ENCODE measurements at places on chromosomes 2 and 18. TPM values are rescaled to one million over a fixed set of nuclear protein-coding genes. Genes with fewer than 3 reads are reported as not detected.
A peak's percentile ranks its signal among the peaks of the same experiment; 100 is the strongest.

DNA sequence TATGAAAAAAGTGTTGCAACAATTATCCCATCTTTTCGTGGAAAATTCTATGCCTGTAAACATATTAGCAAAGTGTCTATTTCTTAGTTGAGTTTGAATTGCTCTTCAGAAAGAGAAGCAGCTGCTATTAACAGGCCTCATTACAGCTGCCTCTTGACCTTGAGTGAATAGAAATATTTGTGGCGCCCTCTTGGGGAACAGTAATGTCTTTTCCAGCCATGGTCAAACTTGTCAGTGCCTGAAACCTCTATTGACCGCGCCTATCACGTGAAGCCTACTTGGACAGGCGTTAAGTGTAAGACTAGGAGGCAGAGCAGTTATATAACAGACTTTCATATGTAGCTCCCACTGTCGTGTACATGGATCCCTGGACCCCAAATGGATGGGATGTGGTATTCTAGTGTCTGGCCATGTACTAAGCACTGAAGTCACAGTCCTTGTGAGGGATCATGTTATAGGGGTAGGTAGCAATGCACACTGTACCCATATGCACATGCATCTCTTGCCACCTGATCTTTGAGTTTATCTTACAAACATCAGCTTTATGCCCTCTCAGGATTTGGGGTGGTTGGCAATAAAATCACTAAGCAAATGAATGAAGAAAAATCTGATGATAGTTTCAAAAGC, 245.0 kb downstream of the PTGR3 start:
- DNase-seq: peak; percentile 80

DNA sequence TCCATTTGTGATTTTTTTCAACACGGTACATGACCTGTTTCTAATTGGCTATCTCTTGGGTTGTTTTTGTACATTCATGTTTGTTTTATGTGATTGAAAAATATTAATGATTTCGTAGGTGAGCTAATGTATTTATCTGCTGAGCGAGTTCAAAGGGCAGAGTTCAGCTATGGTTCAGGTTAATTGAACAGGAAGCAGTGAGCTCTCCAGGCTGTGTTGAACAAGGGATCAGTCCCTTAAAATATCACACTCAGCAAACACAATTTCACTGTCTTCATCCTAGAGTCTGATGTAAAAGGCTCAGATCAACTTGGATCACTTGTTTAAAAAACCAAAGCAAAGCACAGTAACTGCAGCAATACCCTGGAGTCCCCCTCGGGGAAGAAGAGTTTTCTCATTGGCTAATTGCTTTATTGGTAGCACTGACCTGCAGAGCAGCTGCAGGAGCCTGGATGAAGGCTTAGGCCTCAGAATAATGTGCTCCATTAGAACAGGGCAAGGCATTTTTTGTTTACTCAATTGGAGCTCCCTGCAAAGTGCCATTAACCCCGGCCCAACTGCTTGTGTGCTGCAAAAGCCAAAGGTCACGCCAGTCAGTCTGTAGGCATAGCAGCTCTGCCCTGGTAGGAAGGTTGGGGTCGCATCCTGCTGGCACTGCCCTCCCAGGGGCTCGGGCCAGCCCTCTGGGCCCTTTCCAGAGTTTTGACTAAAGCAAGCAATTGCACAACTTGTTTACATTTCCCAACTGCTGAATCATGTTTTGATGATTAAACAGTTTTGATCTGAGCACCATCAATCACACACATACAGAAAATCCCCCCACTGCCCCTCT, 10.5 kb downstream of the ONECUT2 start:
- no peak for DNase-seq

Gene RAX
- not detected for total RNA-seq

Gene CNDP1
- total RNA-seq: 0.51 TPM

Gene ZNF532
- total RNA-seq: 7.3 TPM
